Bronchus fibroblast of lung (primary cell): ENCODE measurements at places on chromosomes 5 and 9. TPM values are rescaled to one million over a fixed set of nuclear protein-coding genes. Genes with fewer than 3 reads are reported as not detected.

FOXI1 gene
- not detected in 2 replicates for total RNA-seq

PBX3 gene
- total RNA-seq = 14.3 and 14.4 TPM in 2 replicates

SPZ1 gene
- total RNA-seq = not detected in 2 replicates

RMRP gene
- total RNA-seq = 46,048 and 56,930 TPM in 2 replicates

IPO11 gene
- 14.1 and 14.3 TPM in 2 replicates for total RNA-seq

DNAH5 gene
- total RNA-seq = 0.67 and 1.2 TPM in 2 replicates

RNF180 gene
- 1.0 and 1.2 TPM in 2 replicates for total RNA-seq

MTX3 gene
- total RNA-seq = 4.9 and 6.2 TPM in 2 replicates

TYRP1 gene
- total RNA-seq = not detected in 2 replicates

CATSPER3 gene
- 0.17 and 0.30 TPM in 2 replicates for total RNA-seq
